ENCODE measurements at places on chromosomes 5 and 9. TPM values are rescaled to one million over a fixed set of nuclear protein-coding genes. Genes with fewer than 3 reads are reported as not detected.

DNA sequence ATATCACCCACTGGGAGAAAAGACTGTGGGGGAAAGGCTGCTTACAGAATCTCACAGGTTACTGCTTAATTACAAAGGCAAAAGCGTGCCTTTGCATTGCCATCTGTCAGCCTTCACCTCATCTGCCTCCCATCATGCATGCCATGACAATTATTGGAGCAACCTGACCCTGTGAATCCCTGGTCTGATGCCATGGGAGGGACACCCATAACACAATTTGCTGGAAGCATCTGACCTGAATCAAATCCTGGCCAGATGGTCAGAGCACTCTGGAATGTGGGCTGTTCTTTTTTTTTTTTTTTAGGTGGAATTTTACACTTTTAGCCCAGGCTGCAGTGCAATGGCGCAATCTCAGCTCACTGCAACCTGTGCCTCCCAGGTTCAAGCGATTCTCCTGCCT lies 11.6 kb upstream of the RETREG1 start:
- no peak for DNase-seq

- DNase-seq = no peak
These were observed 580.6 kb downstream of the PTPRD start for GRCh38 chr9:10032166-10032565.

The CD14 gene
- total RNA-seq = 64.6 TPM

- no peak for DNase-seq
These were observed 69.7 kb upstream of the TNPO1 start for GRCh38 chr5:72746736-72747135.

DNA sequence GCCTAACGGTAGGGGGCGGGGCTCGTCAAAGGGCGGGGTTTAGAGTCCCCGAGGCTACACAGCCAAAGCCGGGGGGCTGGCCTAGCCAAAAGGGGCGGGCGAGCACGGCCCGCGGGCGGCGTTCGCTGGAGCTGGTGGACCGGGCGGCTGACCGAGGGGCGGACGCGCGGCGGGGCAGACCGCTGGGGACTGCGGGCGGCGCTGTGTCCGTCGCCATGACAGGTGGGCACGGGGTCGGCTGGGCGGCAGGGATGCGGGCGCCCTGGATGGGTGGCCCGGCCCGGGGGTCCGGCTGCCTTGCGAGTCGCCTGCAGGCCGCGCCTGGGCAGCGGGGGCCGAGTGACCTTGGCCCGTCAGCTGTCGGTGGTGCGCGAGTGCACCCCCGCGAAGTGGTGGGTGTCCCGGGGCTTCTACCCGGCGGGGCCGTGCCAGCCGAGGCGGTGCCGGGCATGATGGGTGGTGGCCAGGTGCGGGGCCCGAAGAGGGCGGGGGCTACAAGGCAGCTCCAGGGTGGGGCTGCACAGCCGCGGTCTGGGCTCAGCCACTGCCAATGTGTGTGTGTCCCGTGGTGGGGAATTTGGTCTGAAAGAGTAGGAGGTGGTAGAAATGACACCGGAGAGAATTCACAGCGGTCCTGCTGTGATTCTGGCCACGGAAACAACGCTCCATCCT lies at the start of gene CARD19:
Gene CARD19, plus strand, starts transcription at position 87 of the 672 bp plus-strand sequence. Its CDS starts 129 bp downstream, at position 216.
- peak; percentile 91 for DNase-seq

DNA sequence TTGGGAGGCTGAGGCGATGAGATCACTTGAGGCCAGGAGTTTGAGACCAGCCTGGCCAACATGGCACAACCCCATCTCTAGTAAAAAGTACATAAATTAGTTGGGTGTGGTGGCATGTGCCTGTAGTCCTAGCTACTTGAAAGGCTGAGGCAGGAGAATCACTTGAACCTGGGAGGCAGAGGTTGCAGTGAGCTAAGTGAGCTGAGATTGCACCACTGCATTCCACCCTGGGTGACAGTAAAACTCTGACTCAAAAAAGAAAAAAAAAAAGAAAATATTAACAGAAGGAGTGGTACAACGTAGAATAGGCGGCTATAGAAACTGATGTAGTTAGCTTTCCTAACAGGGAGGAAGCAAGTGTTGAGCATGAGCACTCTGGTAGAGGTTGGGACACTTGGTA lies 59.9 kb downstream of the PBX3 start:
- DNase-seq = no peak

GRCh38 chr5:96051401-96051830 lies 89.8 kb upstream of the ELL2 start:
- DNase-seq = no peak

Measured in posterior vena cava (tissue), 2 donors.